ENCODE measurements at places on chromosomes 7 and 10.

DNA sequence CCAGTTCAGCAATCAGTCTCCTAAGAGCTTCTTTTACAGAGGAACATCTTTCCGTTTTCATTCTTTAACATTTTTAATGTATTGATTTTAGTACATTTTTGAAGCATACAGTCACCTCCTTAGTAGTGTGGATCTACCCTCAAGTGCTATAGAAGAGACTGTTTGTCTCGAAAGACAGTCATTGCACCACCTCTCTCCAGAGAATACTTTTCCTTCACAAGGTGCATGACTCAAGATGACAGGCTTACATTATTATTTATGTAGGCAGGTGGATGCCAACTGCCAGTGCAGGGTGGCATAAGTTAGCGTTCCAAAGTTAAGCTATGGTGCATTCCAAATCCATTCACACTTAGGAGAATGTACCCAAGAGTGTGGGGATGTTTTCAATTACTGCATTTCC is 71.8 kb downstream of the ZEB1 start:
- no peak for DNase-seq

GRCh38 chr10:110337906-110338305 is 33.2 kb upstream of the SMNDC1 start:
- DNase-seq, result no peak

- DNase-seq, result no peak
Measured at GRCh38 chr10:24459836-24460235, 250.9 kb downstream of the KIAA1217 start.

DNA sequence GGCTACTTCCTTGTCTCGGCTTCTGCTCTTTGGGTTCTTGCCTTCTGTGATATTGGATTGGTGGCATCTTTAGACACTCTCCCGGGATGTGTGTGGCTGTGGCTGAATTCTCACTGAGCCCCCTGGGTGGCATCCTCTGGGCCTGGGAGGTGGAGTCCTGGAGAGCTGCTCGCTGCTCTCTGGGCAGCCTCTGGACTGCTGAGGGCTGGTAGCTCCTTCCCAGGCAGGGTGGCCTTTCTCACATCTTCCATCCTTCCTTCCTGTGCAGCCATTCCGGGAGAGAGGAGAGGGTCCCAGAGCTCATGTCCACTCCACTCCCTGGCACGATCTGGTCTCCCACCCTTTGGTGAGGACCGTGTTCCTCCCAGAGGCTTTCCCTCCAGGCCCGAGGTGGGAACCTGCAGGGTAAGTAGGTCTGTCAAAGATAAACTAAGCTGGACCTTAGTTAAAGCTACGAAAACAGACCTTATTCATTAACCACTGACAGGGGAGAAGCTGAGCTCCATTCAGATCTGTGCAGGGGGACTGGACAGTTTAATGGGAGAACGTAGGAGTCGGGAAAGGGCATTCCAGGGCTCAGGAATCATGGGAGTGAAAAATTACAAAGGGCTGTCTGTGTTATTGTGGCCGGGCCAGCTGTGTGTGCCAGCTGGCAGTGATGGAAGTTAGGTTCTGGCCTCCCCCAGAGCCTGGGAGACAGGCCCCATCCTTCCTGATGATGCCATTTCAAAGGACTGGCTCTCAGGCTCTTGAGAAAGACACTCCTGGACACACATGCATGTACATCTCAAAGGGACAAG is 8.7 kb downstream of the ATP6V0E2 start:
- no peak for DNase-seq

DNA sequence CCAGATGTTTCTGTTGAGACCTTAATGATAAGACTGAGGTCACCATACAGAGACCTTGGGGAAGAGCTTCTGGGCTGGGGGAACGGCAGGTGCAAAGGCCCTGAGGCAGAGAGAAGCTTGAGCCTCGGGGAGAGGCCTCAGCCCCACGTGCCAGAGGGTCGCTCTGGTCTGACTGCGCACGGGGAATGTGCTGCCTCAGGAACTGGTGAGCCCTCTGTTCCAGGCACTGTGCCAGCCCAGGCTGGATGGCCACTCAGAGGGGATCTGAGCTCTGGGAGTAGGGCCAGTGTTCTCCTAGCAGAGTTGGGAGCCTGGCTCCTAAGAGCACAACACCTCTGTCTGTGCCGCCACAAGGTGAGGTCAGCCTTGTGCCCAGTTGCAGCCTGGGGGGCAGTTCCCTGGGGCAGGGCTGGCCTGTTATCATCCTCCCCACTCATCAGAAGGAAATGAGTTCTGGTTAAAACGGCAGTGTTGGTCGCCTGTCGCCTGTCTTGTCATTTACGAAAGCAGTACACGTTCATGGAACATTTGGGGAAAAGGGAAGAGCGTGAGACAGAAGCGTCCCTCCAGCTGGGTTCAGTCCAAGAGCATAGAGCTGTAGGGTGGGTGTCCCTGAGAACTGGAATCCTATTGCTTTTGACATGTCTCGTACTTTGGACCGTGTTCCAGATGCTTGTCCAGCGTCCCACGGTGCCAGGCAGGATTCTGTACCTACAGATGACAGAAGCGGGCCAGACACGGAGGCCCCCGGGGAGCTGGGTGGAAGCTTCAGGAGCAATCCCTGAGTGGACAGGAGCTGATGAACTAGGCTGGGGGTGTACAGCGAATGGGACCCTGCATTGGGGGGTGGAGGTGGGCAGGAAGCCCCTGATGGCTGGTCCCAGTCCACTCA is 4.3 kb downstream of the TTYH3 start:
- DNase-seq, result no peak

- DNase-seq, result no peak
Measured at GRCh38 chr7:151449990-151450389, 10.0 kb upstream of the CRYGN start.

DNA sequence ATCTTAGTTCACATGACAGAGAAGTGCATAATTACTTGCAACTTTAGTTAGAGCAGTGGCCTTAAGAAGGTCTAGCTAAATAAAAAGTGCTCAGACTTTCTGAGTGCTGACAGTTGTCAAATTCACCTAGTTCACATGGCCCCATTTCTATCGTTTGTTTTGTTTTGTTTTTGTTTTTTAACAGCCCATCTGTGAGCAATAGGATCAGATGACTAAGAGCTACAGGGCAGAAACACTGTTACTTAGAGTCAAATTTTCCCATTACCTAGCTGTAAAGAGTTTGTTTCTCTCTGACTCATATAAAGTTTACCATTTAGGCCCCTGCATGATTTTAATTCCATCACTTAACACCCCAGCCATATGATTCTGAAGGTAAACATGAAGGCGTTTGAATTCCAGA is 18.8 kb downstream of the CAV1 start:
- no peak for DNase-seq

DNA sequence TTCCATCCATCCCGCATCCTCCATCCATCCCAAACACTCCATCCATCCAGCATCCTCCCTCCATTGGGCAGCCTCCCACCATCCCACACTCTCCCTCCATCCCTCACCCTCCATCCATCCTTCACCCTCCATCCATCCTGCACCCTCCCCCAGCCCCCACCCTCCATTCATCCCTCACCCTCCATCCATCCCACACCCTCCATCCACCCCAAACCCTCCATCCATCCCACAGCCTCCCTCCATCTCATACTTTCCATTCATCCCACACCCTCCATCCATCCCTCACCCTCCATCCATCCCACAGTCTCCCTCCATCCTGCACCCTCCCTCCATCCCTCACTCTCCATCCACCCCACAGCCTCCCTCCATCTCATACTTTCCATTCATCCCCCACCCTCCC is 60.4 kb downstream of the FOXI2 start:
- no peak for DNase-seq

DNA sequence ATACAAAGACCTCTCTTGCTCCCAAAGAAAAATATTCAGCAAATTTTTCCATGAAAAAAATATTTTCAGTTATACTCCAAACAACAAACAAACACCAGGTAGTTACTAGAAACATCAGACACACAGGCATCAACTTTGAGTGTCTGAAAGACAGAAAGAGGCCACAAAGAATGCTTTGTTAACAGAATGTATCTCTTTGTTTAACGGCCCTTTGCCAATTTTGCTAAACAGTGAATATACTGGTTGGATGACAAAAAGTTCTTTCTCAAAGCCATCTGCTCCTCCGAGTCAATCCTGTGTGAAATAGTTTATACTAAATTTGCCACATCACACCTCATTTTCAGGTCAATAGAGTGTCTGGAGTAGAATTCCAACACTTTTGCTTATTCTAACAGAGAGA is 216.7 kb upstream of the PHF14 start:
- no peak for DNase-seq

Measured in hematopoietic multipotent progenitor cell (in vitro differentiated cells).